ENCODE measurements at places on chromosomes 2 and 18.
A peak's percentile ranks its signal among the peaks of the same experiment; 100 is the strongest.

GRCh38 chr2:238897122-238897880, 49.4 kb downstream of the TWIST2 start:
- DNase-seq = no peak

GRCh38 chr2:114022360-114023085, 132.6 kb downstream of the ACTR3 start:
- no peak for DNase-seq

DNA sequence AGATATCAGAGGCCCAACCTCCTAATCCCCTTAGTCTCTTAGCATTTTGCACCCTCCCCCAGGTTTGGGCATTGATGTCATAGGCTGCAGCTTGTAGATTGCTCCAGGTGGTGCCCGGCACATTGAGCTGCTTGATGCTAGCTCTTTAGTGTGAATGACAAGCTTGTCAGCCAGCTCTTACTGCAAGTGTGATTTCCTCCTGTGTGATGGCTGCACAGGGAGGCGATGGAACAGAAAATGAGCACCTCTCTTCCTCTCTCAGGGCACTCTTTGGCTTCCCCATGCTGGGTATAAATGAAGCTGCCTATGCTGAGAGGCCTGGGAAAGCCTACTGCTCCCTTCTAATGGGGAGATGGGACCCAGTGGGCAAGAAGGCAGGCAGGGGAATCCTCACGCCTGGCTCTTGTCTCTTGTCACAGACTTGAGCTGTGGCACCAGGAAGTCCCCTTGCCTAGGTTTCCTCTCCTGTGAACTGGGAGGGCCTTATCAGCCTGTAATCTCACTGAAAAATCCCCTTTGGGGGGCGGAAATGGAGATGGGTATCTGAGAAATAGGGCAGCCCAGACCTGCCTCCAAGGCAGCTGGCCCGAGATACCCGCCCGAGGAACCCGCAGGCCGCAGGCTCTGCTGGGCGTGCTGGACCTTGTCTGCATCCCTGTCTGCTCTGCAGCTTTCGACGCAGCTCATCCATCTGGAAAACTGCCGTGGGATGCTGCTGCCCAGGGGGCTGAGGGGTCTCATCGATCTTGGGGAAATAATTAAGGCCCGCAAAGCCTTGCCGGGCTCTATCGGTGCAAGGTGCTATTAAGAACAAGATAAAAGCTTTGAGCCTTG, 163.5 kb upstream of the CXCR4 start:
- peak; percentile 19 for DNase-seq

DNA sequence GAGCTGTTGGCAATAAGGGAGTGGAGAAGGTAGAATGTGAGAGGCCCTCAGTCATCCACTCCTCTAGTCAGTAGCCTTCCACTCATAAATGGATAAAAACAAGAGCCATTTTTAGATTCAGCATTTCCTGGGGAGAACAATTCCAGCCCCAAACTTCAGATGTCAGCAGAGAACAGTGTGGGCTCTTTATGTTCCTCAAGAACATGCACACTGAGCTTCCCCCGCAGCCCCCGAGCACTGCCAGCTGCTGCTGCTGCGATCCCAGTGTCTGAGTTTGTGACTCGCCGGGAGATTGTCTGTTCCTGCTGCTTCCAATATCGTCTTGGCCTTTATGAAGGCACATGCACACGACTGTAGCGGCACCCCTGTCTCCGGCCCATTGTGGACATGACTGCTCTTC, 143.7 kb upstream of the CTNNA2 start:
- DNase-seq = no peak

Data from stimulated activated CD4-positive, alpha-beta T cell treated with anti-CD3 and anti-CD28 coated beads, Interleukin-2, amount 100 ng/mL, for 48 hours (primary cell).